SW 1271 (cell line): ENCODE measurements at places on chromosomes 11 and 22.
A peak's percentile ranks its signal among the peaks of the same experiment; 100 is the strongest.

GRCh38 chr22:47591016-47591415 lies 828.6 kb downstream of the TBC1D22A start:
- no peak for DNase-seq

- DNase-seq = no peak
Observed at GRCh38 chr11:71248251-71248570, 4.2 kb downstream of the SHANK2 start.

- DNase-seq = no peak
Observed at GRCh38 chr11:60952742-60953170, 780 bp upstream of the SLC15A3 start.

GRCh38 chr22:21632237-21632895 lies at the start of gene CCDC116:
TSS of gene CCDC116 (plus strand) at chr22:21632760. CDS start at chr22:21633182, 422 bp downstream.
- DNase-seq = no peak

- DNase-seq = peak; percentile 43
Observed at GRCh38 chr11:112655371-112655770, 305.8 kb upstream of the NCAM1 start.
